Jurkat, Clone E6-1 (cell line): ENCODE measurements at places on chromosomes 3 and 15.

DNA sequence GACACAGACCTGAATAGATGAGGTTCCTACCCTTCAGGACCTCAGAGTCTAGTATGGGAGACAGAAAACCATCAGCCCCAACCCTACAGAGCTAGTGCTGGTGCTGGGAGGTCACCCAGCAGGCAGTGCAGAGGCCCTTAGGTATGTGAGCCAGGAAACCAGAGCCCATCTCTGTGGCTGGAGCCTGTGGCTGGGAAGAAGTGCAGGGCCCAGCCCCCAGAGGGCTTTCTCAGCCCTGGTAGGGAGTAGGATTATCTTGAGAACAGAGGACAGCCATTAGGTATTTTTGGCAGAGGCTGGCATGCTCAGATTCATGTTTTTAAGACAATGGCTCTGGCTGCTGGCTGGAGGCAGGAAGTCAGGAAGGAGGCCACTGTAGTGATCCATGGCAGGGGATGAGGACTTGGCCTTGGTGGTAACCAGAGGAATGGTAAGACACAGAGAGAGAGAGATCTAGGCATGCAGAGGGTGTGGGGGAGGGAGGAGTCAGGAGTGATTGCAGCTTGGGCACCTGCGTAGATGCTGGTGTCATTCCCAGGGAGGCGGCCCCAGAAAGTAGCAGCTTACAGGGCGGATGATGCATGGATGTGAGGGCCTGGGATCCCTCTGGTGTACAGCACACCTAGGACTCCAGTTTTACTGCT, 220.9 kb upstream of the EIF1B start:
- no peak for DNase-seq

- peak; percentile 12 for DNase-seq
These were observed 482.7 kb upstream of the ADAMTS9 start for GRCh38 chr3:65170390-65171042.

DNA sequence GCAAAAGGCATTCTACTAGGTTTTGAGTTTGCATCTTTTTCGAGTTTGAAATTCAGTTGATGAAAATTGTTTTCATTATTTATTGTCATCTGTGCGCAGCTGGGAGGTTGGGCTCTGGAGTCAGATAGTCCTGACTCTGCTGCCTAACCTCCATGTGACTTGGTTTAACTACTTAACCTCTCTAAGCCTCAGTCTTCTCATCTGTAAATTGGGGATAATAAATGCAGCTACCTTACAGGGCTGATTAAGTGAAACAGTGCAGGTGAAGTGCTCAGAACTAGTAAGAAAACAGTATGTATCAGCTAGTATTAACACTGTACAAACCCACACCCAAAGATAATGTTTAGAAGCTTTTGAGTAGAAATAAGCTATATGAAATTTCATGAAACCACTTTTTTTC, 14.1 kb upstream of the UBE2E1 start:
- no peak for DNase-seq

GRCh38 chr15:29331669-29332068, 62.0 kb upstream of the NSMCE3 start:
- no peak for DNase-seq

- no peak for DNase-seq
These were observed 211.3 kb upstream of the CHRM5 start for GRCh38 chr15:33756961-33757360.

DNA sequence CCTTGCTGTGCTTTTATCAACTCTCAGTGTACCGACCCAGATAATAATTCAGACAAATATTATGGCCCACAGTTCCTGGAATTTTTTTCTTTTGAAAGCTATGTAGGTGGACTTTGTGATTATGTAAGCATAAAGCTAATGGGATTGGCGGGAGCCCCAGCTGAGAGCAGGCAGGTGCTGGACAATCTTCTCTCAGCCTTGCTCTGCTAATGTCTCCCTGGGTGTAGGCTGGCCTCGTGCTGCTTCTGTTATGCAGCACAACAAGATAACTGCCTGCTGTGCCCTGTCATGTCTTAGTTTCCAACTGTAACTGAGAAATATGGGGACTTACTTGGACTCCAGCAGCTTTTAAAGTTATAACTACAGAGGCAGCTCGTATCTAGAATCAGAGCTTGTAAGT, 415.0 kb downstream of the PDCD6IP start:
- no peak for DNase-seq

DNA sequence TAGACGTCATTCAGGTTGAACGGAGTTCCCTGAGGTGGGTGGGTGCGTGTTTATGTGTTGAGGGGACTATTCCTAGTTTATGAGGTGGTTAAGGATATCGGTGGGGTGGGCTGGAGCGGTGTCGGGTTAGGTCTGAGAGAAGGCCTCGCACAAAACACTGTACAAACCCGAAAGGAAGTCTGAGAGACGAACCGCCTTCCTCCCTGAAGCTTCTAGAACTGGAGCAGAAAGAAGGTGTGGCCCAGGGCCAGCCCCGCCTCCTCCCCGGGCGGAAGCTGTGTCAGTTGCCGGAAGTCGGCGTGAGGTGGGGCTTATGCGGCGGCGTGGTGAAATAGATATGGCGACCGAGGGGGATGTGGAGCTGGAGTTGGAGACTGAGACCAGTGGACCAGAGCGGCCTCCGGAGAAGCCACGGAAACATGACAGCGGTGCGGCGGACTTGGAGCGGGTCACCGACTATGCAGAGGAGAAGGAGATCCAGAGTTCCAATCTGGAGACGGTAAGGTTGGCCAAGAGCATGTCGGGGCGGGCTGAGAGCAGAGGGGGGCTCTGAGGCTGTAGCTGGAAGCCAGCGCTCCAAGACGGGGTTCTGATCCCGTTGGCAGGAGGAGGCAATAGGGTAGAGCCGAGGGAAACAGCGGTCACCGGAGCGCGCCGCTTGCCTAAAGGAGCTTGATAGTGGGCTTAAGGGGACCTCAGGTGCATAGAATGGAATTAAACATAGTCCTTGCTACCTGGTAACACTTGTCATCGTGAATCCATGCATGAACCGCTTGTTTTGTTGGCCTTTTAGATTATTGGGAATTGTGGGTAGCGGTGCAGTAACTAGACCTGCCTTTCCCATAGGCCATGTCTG, at the start of gene HYPK:
HYPK (plus strand) TSS at position 314 of the 856 bp plus-strand sequence; CDS start at position 338, 24 bp downstream.
- peak; percentile 78 for DNase-seq

GRCh38 chr3:151838574-151839312, 24.8 kb downstream of the AADAC start:
- peak; percentile 54 for DNase-seq

GRCh38 chr3:160612386-160613075, 47.2 kb upstream of the KPNA4 start:
- DNase-seq, result no peak

DNA sequence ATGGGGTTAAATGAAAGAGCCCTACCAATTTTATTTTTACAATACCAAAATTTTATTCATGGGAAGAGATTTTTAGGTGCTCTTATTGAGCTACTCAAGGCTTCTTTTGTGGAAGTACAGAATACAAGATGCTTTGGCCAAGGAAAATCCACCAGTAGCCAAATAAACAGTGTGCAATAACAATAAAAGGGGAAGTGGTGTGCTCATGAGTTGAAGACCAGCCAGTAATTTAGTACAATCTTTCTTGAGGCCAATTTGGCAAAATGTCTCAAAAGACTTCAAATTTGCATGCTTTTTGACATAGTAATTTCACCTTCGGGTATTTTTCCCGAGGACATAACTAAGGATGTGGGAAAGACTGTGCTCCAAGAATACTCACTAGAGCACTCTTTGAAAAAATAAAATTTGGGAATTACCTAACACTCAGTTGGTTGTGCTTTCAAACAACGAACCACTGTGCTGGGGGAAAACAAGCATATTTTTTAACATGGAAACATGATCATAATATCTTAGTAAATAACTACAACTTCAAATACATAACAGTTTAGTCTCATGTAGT, 294.0 kb downstream of the DIPK2A start:
- DNase-seq, result no peak

GRCh38 chr3:19931180-19931692, 2.8 kb downstream of the EFHB start:
- DNase-seq, result no peak

GRCh38 chr3:187230011-187230410, 32.7 kb downstream of the RTP1 start:
- DNase-seq, result no peak
